Activated CD4-positive, alpha-beta T cell treated with anti-CD3 and anti-CD28 coated beads for 36 hours (primary cell): ENCODE measurements at places on chromosomes 5 and 9. TPM values are rescaled to one million over a fixed set of nuclear protein-coding genes. Genes with fewer than 3 reads are reported as not detected.

The SPINK6 gene
- not detected for total RNA-seq

The ACOT12 gene
- total RNA-seq: not detected

The FYB1 gene
- 109 TPM for total RNA-seq

GRCh38 chr5:127355337-127355736 lies 64.7 kb downstream of the MEGF10 start:
- H3K27me3 ChIP-seq: peaks cover 9% of the 10 kb centered on the region
- no peaks in the 10 kb centered on the region for H3K4me1 ChIP-seq
- DNase-seq: no peak
- no peak overlapping the region for H3K4me3 ChIP-seq

DNA sequence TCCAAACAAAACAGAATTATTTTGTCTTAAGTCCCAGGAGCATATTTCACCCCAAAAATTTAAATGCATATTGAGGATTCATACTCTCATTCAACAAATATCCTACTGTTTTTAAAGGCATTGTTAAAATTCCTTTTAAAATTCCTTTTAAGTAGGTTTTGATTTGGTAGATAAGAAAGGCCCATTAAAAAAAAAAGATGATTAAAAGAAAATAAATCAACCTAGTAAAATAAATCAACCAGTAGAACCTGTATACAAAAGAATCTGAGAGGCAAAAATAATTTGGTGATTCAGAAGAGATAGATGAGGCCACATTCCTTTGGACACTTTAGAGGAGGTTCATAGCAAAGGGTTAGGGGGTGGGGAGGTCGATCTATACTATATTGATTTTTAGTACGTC lies 585.3 kb upstream of the TLE4 start:
- no peaks in the 10 kb centered on the region for H3K27me3 ChIP-seq
- H3K4me1 ChIP-seq: no peaks in the 10 kb centered on the region
- H3K36me3 ChIP-seq: no peaks in the 10 kb centered on the region
- no peak for DNase-seq
- no peak overlapping the region for H3K4me3 ChIP-seq

- DNase-seq: no peak
- H3K36me3 ChIP-seq: no peaks in the 10 kb centered on the region
Observed at GRCh38 chr9:7407246-7407645, 392.3 kb downstream of the DMAC1 start.

DNA sequence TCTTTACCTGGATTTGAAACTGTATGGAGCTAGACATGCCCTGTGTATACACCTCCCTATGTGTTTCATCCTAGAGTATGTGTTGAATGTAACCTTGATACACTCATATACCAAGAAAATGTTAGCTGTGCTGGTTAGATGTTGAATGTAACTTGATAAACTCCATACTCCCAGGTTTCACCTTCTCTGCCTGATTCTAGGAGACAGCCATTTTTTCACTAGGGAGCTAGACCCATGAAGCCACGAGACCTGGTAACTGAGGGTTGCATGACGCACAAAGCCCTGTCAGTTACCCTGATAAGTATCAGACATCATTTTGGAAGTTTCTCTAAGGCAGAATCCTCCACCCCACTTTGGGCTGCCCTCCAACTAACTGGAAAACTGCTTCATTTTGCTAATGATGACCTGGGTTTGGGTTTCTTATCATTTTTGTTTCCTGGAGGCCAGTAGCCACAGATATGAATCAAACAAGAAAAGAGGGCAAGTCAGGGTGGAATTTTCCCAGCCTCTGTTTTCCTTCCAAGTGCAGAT lies 478.5 kb upstream of the KIF2A start:
- H3K27ac ChIP-seq: no peak overlapping the region
- H3K4me3 ChIP-seq: no peak overlapping the region
- no peaks in the 10 kb centered on the region for H3K36me3 ChIP-seq
- H3K27me3 ChIP-seq: no peaks in the 10 kb centered on the region

DNA sequence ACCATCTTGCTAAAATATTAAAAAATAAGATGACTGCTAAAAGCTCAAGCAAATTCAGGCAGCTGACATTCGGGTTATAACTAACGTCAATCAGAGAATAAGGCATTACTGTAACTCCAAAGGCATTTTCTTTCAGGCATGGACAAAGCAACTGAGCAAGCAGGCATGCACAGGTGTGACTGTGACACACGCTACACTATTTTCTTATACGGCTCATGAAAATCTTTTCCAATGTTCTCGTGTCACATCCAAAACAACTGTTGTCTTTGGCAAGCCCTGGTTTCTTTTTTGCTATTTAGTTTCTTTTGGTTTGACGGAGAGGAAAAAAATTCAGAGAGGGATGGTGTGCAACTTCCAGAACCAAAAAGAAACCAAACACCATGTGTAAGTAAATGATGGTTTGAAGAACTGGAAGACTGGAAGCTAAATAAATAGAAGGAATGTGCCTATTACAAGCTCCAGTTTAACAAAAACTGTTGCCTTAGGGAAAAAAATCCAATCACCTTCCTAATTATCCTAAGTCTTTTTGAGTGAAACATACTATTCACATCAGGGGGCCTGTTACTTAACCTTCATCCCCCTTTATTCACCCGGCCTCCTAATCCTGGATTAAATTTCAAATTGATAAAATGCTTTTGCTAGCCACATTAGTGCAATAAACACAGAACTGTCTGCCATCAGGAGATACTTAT lies 277.6 kb downstream of the PSAT1 start:
- H3K27ac ChIP-seq: no peak overlapping the region
- no peak overlapping the region for H3K4me3 ChIP-seq
- H3K36me3 ChIP-seq: no peaks in the 10 kb centered on the region
- DNase-seq: no peak

- no peak for DNase-seq
- H3K27me3 ChIP-seq: no peaks in the 10 kb centered on the region
- no peak overlapping the region for H3K4me3 ChIP-seq
- H3K27ac ChIP-seq: no peak overlapping the region
- peaks cover 2% of the 10 kb centered on the region for H3K4me1 ChIP-seq
Observed at GRCh38 chr5:119022773-119023172, 34.4 kb upstream of the DTWD2 start.
